Psoas muscle (tissue), 8 donors: ENCODE measurements at places on chromosomes 3 and 15.

DNA sequence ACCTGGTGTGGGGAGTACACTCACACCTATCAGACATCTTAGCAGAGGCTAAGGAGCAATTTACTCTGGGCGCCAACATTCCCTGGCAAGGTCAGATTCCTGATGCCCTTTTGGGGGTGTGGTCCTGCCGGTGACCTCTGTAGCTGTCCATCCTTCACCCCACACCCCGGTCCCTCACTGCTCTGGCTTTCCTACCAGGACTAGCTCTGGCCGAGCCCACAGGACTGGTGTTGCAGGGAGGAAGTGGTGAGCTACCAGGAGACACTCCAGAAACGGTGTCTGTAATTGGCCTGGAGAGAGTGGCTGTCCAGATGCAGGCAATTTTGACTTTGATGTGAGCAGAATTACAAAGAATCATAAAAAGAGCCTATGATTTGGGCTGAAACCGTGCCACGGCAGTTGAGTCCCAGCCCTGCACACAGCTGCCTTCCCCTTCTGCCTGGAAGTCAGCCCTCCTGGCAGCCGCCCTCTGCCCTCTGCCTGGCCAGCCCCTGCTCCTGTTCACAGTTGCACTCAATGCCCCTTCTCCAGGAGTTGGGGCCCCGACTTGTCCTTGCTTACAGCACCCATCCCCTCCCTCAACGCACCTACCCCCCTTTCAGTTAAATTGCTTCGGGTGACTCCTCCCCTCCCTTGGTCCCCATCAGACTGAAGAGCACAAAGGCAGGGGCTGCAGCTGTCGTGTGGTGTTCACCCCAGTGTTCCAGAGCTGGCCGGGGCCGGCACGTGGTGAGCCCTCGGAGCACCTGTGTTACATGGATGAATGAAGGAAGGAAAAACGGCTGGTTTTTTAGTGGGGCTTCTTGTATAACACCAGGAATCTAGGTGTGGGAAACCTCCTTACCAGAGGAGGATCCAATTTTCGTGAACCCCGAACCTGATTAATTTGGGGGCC, 80.2 kb upstream of the TPM1 start:
- DNase-seq, result no peak

DNA sequence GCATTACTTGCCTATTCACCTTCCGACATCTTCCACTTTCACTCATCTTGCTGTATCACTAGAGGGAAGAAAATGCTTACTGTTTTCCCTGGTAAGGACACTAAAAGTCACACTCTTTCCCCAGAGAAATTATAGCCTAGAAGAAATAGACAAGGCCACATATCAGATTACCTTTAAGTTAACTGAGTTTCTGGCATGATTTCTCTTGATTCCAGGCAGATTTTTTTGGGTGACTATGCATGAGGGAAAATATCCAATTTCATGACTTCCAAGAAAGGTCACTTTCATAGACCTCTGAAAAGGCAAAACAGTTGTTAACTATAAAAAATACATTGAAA, 30.3 kb downstream of the TCF12 start:
- no peak for DNase-seq

DNA sequence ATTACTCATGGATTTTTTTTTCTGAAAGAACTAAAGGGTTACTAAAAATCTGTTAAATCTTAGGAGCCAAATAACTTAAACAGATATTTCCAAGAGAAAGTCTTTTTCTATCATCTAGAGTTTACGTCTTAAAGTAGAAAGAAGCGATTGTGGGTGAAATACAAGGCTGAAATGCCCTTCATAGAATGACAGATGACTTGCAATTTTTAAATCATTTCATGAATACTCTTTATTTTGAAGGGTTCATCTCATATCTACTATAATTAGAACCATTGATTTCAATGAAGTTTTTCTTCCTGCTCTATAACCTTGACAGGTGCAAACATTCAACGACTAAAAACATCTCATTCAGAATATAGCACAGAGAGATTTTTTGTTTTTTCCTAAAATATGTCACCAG, 217.0 kb downstream of the GABRB3 start:
- no peak for DNase-seq

DNA sequence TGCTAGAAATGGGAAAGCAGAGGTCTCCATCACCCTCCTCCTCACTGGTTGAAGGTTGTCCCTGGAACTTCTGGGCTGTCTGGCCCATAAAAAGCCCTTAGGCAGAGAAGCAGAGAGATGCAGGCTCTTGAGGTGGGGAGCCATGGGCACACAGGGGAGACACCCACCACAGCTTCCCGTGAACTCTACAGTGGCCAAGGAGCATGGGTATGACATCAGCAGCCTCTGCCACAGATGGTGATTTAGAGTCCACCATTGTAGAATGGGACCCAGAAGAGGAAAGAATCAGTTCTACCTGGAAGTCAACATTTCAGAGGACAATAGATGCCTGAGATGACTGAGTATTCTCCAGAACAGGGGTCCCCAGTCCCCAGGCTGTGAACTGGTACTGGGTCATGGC, 105.6 kb upstream of the LRRN1 start:
- DNase-seq, result no peak

GRCh38 chr15:89408372-89409183, 74.0 kb upstream of the POLG start:
- no peak for DNase-seq

GRCh38 chr15:42331235-42331634, 28.1 kb upstream of the CAPN3 start:
- no peak for DNase-seq

DNA sequence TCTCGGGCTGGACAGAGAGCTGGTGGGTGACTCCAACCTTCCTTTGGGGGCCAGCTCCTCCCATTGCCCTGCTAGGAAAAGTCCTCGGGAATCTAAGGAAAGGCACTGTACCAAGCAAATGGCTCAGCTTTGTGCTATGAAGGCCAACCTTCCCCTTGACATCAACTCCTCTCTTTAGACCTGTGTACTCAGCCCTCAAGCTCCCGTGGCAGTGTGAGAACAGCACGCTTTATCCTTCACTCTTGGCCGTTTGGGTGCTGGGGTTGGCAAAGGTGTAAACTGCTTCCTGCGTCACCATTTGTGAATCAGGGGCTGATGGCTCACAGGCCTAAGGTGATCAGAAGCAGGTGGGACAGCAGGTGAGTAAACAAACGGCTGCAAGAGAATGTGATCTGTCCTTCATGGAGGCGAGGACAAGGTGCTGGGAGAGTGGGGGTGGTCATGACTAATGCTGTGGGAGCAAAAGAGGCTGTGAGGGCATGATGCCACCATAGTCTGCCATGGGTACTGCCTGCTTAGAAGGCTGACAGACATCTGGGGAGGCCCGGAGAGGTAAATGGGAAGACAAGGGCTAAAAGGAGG, 165.2 kb upstream of the TPM1 start:
- DNase-seq, result no peak

- DNase-seq, result no peak
Measured at GRCh38 chr3:178768072-178768864, 232.0 kb downstream of the KCNMB2 start.

GRCh38 chr3:73419179-73419803, 205.4 kb downstream of the PDZRN3 start:
- DNase-seq, result no peak

- no peak for DNase-seq
Measured at GRCh38 chr3:111890051-111890580, 31.1 kb downstream of the PHLDB2 start.

- DNase-seq, result no peak
Measured at GRCh38 chr15:94670438-94671034, 439.2 kb downstream of the MCTP2 start.

- no peak for DNase-seq
Measured at GRCh38 chr3:26562021-26562768, 60.4 kb upstream of the LRRC3B start.

DNA sequence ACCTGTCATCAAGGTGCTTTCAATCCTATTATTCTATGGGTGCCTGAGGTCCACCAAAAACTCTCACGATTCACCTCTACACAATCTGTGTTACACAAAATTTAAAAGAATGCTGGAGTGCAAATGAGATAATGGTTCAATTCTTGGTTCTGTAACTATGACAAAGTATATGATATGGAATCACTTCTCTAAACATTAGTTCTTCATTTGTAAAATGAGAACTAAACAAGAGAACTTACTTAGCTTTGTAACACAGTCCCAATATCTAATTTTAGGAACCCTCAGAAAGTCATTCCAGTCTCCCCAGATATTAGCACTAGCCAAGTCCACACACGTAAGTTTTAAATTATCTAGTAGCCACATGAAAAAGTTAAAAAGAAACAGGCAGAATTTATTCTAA, 111.5 kb downstream of the TBL1XR1 start:
- no peak for DNase-seq

- peak; percentile 96 for DNase-seq
Measured at GRCh38 chr3:15102256-15102655, 3.3 kb upstream of the RBSN start.

GRCh38 chr15:84598250-84598649, 2.6 kb upstream of the ZSCAN2 start:
- no peak for DNase-seq

GRCh38 chr3:109023656-109024254, 70.1 kb upstream of the GUCA1C start:
- DNase-seq, result no peak

DNA sequence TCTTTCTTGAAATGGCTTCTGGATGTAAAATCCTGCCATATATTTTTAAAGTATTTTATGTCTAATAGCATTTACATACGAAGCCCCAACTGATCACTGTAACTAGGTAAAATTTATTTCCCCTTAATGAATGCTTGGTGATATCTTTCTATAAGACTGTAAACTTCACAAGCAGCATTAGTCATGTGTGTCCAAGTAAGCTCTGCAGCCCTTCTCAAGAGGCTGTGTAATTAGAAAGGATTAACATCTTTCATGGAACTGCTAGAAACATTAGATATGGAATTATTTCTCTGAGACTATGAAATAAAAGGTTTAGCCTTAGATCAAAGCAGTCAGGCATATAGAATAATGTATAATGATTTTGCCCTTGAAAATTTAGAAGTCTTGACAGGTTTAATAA, 143.3 kb downstream of the EPHA3 start:
- no peak for DNase-seq

- no peak for DNase-seq
Measured at GRCh38 chr3:97579365-97579764, 185.2 kb upstream of the ARL6 start.

GRCh38 chr3:37217098-37217849, 42.9 kb upstream of the LRRFIP2 start:
- no peak for DNase-seq

GRCh38 chr3:8519774-8520448, 18.3 kb downstream of the LMCD1 start:
- DNase-seq, result no peak

GRCh38 chr3:195531683-195532082, 11.4 kb downstream of the PPP1R2 start:
- DNase-seq, result no peak

GRCh38 chr3:38007754-38008090, 17.1 kb downstream of the VILL start:
- DNase-seq, result no peak

DNA sequence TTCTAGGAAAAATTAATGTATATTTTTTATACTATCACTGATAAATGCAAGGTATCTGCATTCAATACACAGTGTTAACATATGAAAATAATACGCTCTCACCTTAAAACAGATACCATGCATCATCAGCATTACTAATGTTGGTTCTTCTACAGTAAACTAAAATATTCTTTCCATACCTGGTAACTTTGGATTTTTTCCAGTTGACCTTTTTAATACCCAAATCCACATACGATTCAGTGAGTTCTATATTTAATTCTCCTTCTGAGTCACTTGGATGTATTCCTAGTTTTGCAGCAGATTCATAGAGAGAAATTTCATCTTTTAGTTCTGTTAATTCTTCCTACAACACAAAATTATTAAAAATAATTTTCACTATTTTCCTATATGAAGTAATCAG, 29.9 kb downstream of the CEP152 start:
- no peak for DNase-seq

GRCh38 chr15:76529911-76530310, 193.3 kb downstream of the ISL2 start:
- no peak for DNase-seq

DNA sequence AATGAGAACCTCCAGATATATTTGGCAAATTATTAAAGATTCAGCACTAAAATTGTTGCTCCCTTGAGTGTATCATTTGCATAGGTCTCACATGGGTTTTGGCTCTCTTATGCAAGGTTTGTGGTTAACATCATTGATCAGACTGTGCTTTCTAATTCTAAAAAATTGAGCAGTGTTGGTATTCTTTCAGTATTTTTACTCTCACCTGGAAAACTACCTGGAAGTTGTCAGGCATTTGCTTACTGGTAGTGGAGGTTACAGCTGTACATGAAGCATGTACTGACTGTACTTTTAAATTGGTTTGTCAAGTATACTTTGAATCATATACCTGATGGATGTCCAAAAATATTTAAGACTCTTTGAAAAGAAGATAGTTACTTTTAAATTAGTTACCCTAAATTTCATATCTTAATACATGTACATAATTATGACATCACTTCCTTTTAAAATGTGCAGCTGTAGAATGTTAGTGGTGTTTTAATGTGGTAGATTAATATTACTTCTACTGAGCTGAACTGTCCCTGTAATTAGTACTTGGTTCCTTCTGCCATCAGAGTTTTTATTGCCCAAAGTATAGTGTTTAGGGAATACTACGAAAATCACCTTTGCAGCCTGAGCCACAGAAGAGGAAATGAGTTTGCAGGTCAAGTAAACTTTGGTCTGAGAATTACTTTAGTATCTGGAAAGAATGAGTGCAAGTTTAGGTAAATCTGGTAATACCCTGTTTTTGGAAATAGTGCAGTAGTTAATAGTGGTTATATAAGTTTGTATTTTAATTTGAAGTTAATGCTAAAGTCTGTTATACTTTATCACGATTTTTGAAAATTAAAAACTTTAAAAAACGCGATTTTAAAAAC, 2.8 kb downstream of the CHD2 start:
- no peak for DNase-seq

GRCh38 chr3:111605493-111605892, 10.3 kb upstream of the ZBED2 start:
- DNase-seq, result no peak

- no peak for DNase-seq
Measured at GRCh38 chr3:173066044-173067004, 74.7 kb downstream of the SPATA16 start.

DNA sequence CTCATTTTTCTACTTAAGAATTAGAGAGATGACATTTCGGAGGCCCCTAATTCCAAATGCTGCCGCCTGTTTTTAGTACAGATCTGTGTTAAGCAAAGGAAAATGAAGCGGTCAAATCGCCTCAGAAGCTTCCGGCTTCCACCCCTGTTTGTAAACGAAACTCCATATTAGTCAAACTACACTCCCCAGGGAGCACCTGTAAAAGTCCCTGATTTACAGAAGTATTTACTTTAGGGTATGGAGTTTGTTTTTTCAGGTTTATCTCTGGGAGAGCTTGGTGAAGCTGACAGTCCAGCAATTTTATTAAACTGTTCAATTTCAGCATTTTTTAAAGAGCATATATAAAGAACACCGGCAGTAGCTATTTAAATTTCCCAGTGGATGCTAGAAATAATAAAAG, 319.8 kb downstream of the FHIT start:
- no peak for DNase-seq

GRCh38 chr3:184354121-184354728, 7.2 kb downstream of the CLCN2 start:
- no peak for DNase-seq

GRCh38 chr15:51315726-51316125, 22.7 kb downstream of the CYP19A1 start:
- DNase-seq, result no peak

GRCh38 chr3:9902372-9903237, at the start of gene IL17RE:
IL17RE (plus strand) TSS chr3:9902848; CDS start chr3:9902933, 85 bp downstream.
- no peak for DNase-seq
